ENCODE measurements at places on chromosomes 16 and 17.

DNA sequence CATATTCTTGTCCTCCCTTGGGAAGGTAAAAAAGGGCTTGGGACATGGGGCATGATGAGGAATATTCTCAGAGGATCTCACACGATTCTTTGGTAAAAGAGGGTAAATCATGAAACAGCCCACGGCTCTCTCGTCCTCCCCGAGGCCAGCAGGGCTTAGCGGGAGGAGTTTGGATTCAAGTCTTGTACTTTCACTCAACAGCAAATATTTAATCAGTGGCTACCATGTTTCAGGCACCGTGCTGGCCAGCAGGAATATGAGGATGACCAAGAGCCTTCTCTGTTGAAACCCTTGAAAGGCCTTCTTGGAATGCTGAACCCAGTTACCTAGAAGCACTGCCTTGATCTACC, 8.8 kb downstream of the MAP3K14 start:
- no peak for DNase-seq

GRCh38 chr17:1713878-1714426, 3.8 kb upstream of the TLCD2 start:
- no peak for DNase-seq

GRCh38 chr17:73091770-73092522, 542 bp downstream of the SLC39A11 start:
- no peak for DNase-seq

- DNase-seq, result no peak
These were observed 5.4 kb upstream of the ZNF213 start for GRCh38 chr16:3129137-3130131.

DNA sequence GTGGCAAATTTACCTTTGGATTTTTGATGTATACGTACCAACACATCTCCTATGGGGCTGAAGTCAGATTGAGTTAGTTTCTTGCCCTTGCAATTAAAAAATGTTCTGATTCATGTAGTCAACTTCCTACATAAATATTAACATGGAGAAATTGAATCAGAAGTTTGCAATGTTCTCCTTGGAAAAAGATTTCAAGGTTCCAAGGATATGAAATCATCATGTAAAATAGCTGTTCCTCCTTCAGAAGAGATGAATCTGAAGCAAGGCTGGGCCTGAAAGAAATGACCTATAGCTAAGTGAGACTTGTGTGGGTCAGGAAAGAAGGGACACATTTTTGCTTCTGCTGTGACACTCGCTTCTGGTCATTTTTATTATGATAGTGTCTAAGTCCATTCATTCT, 131.7 kb downstream of the RGS9 start:
- DNase-seq, result no peak

- no peak for DNase-seq
These were observed 11.4 kb downstream of the CNEP1R1 start for GRCh38 chr16:50036426-50036825.

DNA sequence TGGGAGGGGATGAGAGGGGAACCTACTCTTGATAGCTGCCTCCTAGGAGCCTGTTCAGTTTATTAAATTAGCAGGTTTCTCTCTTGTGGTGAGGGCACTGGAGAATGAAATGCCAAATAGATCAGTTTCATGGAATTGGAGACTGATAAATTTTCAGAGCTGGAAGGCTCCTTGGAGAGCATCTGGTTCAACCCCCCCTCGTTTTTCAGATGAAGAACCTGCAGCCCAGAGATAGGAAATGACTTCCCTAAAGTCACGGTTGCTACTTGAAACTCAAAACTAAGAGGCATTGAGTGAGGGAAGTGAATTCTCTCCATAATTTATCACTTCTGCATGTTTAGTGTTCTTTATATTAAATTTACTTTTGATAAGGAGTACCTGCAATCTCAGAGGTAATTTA, 366.0 kb upstream of the CCL2 start:
- DNase-seq, result no peak

Measured in cortex of kidney (tissue), 1 donor.